ENCODE measurements at places on chromosomes 5 and 9. TPM values are rescaled to one million over a fixed set of nuclear protein-coding genes. Genes with fewer than 3 reads are reported as not detected.
A peak's percentile ranks its signal among the peaks of the same experiment; 100 is the strongest.

GRCh38 chr5:168843277-168844015, 264.3 kb upstream of the PANK3 start:
- DNase-seq, result no peak

- DNase-seq, result no peak
Measured at GRCh38 chr9:98009936-98010335, 26.8 kb downstream of the ANP32B start.

- DNase-seq, result no peak
Measured at GRCh38 chr5:3364941-3365340, 230.7 kb upstream of the IRX1 start.

DNA sequence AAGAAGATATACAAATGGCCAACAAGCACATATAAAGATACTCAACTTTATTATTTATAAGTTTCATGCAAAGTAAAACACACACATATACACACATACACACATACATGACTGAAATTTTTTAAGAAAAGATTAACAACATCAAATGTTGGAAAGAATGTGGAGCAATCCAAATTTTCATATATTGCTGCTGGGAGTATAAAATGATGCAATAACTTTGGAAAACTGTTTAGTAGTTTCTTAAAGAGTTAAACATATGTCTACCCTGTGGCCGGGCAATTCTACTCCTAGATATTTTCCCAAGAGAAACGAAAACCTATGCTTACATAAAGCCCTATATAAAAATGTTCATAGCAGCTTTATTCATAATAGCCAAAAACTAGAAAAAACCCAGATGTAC, 99.8 kb upstream of the NR4A3 start:
- no peak for DNase-seq

DNA sequence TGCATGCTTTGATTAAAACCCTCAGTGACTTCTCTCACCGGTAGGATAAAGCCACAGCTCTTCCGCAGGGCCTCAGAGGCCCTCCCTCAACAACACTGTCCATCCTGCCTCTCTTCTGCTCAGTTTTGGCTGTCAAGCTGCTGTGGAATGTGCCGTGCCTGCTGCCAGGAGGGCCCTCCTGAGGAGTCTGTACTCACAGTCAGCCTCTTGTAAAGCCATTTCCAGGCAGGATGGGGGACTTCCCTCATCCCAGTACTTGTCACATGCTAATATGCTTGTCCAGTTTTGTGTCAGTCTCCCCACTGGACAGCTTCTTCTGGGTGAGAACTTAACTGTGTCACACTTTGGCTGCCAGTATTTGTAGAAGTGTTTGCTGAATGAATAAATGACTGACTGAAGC, 13.9 kb upstream of the DDX41 start:
- DNase-seq, result no peak

DNA sequence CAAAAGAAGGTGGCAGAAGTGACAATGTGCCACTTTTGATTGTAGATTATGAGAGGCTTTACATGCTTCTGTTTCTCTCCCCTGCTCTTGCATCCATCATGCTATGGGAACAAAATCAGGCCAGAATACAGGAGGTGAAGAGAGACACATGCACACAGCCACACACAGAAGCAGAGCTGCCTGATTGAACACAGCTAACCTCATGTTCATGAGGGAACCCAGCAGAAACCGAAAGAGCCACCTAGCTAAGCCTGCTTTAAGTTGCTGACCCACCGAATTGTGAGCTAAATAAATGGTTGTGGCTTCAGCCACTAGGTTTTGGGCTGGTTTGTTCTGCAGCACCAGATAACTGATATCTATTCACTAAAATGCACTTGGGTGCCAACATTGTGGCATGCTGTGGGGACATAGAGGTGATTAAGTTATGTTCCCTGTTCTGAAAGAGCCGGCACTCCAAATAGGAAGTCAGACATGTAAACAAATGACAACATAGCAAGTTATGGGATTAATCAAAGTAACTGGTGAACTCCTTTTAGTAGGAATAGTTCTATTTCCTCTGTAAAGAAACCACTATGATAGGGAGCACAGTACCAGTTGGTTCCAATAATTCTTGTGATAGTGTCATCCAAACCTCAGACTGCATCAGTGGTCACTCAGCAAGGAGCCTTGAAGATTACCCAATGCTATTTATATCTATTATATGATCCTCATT, 93.6 kb upstream of the TNC start:
- no peak for DNase-seq

DNA sequence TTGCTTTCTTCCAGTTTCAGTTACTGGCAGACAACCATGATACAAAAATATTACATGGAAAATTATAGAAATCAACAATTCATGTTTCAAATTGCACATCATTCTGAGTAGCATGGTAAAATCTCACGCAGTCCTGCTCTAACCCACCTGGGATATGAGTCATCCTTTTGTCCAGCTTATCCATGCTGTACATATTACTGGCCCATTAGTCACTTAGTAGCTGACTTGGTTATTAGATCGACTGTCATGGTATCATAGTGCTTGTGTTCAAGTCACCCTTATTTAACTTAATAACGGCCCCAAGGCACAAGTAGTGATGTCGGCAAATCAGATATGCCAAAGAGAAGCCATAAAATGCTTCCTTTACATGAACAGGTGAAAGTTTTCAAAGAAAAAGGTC, 41.2 kb downstream of the NADK2 start:
- no peak for DNase-seq

GRCh38 chr5:52708463-52708862, 79.3 kb upstream of the ITGA1 start:
- no peak for DNase-seq

FAM170A gene
- not detected for total RNA-seq

DNA sequence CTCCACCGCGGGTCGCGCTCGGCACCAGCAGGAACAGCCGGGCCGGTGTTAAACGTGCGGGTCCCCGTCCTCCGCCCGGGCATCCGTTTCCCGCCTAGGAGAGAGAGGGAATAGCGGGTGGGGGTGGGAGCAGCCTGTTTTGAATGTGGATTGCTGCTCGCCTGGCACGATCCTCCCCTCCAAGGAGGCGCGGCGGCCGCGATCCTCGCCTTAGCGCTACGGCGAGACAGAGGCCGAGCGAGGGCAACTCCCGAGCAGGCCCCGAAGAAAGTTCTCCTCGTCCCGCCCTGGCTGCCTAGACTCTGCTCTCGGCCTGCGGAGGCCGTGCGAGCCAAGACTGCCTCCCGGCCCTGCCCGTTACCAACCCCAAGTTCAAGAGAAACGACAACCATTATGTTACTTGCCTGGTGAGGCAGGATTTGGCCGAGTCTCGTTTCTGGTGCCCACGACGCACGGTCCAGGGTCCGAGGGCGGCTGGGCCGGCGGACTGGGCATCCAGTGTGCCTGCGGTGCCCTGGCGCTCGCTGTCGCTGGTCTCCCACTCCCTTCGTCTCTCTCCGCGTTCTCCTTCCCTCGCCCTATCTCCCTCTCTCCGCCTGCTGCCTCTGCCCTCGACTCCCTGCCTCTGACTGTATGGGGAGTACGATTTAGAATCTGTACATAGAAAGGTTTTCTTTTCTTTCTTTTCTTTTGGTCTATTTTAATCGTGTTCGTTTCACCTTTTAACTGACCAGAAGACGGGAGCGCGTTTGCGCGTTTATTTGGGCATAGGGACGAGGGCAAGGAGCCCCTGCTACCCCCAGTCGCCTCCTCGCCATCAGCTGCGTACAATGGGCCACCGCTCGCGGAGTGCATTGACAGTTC, 724 bp downstream of the NR2F1-AS1 start:
- no peak for DNase-seq

DNA sequence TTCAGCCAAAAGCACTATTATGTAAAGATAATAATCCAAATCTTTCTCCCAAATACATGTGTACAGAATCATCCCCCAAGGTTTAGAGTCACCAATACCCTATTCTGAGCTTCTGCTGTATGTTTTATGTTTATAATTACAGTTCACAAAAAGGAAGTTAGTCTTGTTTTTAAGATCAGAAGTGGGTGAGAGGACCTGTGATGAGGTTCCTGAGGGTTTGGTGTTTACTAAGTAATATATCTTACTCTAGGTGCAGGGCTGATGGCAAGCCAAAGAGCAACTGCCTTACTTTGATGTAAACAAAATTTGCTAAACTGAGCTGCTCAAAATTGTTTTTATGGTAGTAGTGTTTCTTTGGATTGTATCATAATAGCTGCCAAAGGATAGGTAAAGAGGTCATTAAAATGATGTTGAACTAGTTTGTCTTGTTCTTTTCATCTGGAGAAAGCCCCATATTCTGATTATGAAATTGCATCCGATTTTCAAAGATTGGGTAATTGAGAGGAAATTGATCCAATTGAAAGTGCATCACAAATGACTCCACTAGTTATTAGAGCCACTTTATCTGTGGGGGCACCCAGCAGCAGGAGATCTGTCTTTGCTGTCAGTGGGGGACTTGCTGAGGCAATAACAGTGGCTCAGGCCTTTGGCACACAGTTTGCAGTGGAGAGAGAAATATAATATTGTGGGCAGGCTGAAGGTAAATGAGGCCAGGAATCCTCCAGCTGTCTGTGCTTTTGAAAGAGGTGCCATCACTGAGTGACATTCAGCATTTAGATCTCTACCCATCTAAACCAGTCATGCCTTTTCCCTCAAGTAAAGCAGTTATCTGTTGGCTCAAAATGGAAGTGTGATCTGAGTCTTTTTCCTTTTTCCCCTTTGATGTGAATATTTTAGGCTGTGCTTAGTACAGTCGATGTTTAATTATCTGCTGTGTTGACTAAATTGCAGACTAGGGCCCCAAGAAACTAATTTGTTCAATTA, 14.1 kb downstream of the TRIM32 start:
- peak; percentile 39 for DNase-seq

IL13 gene
- total RNA-seq, result 0.84 TPM

- DNase-seq, result no peak
Measured at GRCh38 chr9:134538856-134539566, 102.6 kb upstream of the COL5A1 start.

GRCh38 chr9:126292736-126293521, 33.7 kb upstream of the MVB12B start:
- no peak for DNase-seq

GRCh38 chr5:162638849-162639248, 571.3 kb downstream of the GABRG2 start:
- DNase-seq, result no peak

GRCh38 chr5:6739603-6740002, 26.4 kb downstream of the TENT4A start:
- DNase-seq, result no peak

DNA sequence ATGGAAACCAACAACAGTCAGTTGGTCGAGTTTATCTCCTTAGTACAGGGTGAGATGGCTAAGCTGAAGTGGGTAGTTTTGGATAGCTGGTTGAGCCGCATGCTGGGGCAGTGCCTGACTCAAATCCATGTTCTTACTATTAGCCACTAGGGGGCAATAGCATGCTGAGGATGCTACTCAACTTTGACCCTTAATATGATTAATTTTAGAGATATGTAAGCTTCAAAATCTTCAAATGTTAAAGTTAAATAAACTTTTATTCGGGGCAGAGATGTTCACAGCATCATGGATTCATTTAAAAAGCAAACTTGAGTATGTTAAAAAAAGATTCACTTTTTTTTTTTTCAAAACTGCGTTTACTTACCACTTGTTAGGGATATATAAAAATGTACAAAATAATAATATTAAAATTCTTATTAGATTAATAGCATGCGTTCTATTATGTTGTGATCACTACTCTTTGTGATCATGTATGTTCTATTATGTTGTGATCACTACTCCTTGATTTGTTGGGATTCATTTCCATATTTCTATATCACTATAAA, 57.0 kb downstream of the C9orf153 start:
- peak; percentile 57 for DNase-seq

- DNase-seq, result no peak
Measured at GRCh38 chr9:83501565-83501964, 36.6 kb downstream of the FRMD3 start.

SPATA31E1 gene
- not detected for total RNA-seq

DNA sequence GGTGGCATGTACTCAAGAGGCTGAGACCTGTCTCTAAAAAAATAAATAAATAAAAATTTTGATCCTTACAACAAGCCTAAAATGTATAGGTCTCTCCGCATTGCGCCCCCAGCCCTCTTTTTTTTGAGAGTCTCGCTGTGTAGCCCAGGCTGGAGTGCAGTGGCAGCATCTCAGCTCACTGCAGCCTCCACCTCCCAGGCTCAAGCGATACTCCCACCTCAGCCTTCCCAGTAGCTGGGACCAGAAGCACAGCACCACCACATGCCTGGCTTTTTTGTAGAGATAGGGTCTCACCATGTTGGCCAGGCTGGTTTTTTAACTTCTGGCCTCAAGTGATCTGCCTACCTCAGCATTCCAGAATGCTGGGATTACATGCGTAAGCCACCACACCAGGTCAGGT, 2.2 kb upstream of the GARIN3 start:
- no peak for DNase-seq

SLC1A1 gene
- 0.76 TPM for total RNA-seq

DNA sequence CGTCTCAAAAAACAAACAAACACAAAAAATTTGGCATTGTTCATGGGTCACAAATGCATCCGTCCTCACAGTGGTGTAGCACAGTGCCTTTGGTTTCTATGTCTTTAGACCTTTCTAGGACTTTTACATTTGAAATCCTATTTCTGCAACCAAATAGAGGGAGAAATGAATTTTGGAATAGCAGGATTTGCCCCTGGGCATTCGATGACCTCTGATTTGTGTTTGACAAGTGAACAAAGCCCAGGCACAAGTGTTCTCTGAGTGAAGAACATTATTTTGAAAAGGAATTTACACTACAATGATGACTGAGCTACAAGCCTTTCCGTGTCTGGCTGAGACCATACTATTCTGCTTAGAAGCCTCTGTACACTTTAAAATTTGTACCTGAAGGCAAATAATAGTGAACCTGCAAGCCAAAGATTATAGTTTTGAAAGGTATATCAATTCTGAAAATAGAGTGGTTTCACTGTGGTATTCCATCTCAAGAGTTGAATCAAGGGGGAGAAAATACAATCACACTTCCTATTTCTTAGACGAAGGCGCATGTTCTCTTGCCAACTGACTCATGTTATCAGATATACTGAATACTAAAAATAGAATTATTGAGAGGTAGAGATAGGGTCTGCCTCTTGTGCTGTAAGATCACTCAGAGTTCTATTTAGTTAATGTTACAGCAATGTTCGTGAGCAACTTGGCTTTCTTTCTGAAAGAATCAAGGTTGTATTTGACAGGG, 297.6 kb downstream of the KDM4C start:
- no peak for DNase-seq

GRCh38 chr5:984774-985173, 23.8 kb upstream of the NKD2 start:
- no peak for DNase-seq

DIRAS2 gene
- not detected for total RNA-seq

DNA sequence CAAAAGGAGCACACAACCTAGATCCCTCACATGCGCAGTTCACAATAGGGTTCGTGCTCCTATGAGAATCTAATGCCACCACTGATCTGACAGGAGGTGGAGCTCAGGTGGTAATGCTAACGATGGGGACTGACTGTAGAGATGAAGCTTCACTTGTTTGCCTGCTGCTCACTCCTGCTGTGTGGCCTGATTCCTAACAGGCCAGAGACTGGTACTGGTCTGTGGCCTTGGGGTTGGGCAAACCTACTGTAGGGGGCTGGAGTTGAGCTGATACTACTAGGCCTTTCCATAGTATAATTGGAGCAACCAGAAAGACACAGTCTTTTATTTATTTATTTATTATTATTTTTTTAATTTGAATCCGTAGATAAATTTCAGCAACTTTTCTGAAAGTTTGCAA, 5.3 kb downstream of the LNPEP start:
- no peak for DNase-seq
